Fibroblast of skin of scalp (primary cell): ENCODE measurements at places on chromosomes 11 and 22.

GRCh38 chr22:38751422-38752346 is 4.1 kb downstream of the SUN2 start:
- DNase-seq, result no peak

DNA sequence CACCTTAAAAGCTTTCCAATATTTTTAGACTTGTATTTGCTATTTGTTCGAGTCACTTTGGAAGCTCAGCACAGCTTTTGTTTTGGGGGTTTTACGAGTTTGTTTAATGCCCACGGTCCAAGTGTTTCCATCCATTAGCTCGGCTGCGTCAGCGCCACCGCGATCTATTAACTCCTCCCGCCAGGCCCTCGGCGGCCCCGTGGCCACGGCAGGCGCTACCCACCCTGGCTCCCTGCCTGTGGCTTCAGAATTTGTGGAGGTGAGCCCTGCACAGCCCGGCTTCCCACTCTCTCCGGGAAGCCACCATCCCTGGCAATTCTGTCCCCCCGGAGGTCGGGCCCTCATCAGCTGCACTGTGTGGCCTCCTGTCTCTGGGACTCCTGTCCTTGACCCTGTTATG is 648.5 kb downstream of the BRD1 start:
- DNase-seq, result no peak

- DNase-seq, result no peak
Measured at GRCh38 chr11:3086671-3087150, 29.5 kb upstream of the CARS1 start.

- no peak for DNase-seq
Measured at GRCh38 chr22:21694795-21695429, 29.1 kb downstream of the PPIL2 start.

- DNase-seq, result peak; percentile 71
Measured at GRCh38 chr11:69157156-69157821, 1.6 kb downstream of the SMIM38 start.

GRCh38 chr22:37917874-37918548 is 11.9 kb downstream of the MICALL1 start:
- DNase-seq, result no peak
